Neural crest cell (in vitro differentiated cells): ENCODE measurements at places on chromosomes 2 and 18. TPM values are rescaled to one million over a fixed set of nuclear protein-coding genes. Genes with fewer than 3 reads are reported as not detected.

GRCh38 chr2:192885569-192886160 is 690.9 kb upstream of the TMEFF2 start:
- H3K27ac ChIP-seq, result no peak overlapping the region
- H3K4me3 ChIP-seq, result no peak overlapping the region
- no peaks in the 10 kb centered on the region for H3K4me1 ChIP-seq
- H3K36me3 ChIP-seq, result no peaks in the 10 kb centered on the region
- no peaks in the 10 kb centered on the region for H3K27me3 ChIP-seq
- DNase-seq, result no peak

DNA sequence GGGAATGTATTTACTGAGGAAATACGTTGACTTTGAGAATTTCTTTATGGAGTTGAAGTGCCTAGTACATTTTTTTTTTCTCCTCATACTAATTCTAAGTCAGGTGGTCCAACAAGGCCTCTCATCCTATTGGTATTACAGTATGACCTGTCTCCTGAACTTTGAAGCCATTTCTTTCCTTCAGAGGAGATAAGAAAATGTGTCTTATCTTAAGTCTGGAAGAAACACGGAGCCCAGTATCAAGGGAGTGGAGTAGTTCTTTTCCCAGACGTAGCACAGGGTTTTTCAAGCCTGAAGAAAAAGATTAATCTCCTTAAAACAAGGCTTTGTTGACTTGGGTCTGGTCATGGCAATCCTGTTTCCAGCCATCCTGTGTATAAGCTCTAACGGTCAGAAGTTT is 11.6 kb upstream of the CPS1 start:
- no peak overlapping the region for H3K4me3 ChIP-seq
- H3K27ac ChIP-seq, result no peak overlapping the region
- no peaks in the 10 kb centered on the region for H3K27me3 ChIP-seq
- no peaks in the 10 kb centered on the region for H3K36me3 ChIP-seq
- DNase-seq, result no peak
- peaks cover 10% of the 10 kb centered on the region for H3K4me1 ChIP-seq

GRCh38 chr18:11851806-11852337 is 659 bp downstream of the CHMP1B start:
- peak overlapping the region; percentile 99 for H3K4me3 ChIP-seq
- no peaks in the 10 kb centered on the region for H3K36me3 ChIP-seq
- peaks cover 30% of the 10 kb centered on the region for H3K4me1 ChIP-seq
- H3K27me3 ChIP-seq, result no peaks in the 10 kb centered on the region

GRCh38 chr2:168189835-168190569 is 57.4 kb downstream of the STK39 start:
- H3K4me1 ChIP-seq, result peaks cover 47% of the 10 kb centered on the region
- no peaks in the 10 kb centered on the region for H3K36me3 ChIP-seq
- no peak overlapping the region for H3K27ac ChIP-seq
- DNase-seq, result no peak
- H3K27me3 ChIP-seq, result no peaks in the 10 kb centered on the region
- H3K4me3 ChIP-seq, result no peak overlapping the region

- peaks cover 38% of the 10 kb centered on the region for H3K4me1 ChIP-seq
- H3K4me3 ChIP-seq, result no peak overlapping the region
- no peak overlapping the region for H3K27ac ChIP-seq
- H3K36me3 ChIP-seq, result no peaks in the 10 kb centered on the region
Measured at GRCh38 chr2:215920244-215921100, 92.9 kb downstream of the MREG start.

DNA sequence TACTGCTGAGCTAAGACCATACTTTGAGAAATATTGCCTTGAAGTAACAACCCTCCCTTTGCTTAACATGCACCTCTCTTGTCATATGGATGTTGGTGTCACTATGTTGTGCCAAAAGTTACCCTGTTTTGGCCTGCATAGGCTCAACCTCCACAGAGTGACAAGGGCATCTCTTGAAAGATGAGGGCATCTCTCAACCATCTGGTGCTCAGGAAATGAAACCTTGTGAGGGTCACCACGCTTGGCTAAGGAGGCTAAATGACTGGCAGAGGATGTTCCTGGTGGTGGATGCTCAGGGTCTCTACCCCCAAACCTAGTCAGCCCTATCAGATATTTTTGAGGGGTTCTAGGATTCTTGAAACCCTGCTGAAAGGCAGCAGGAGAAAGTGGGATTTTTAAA is 2.3 kb downstream of the LHCGR start:
- H3K27ac ChIP-seq, result no peak overlapping the region
- H3K36me3 ChIP-seq, result no peaks in the 10 kb centered on the region
- peaks cover 24% of the 10 kb centered on the region for H3K27me3 ChIP-seq
- H3K4me3 ChIP-seq, result no peak overlapping the region

DNA sequence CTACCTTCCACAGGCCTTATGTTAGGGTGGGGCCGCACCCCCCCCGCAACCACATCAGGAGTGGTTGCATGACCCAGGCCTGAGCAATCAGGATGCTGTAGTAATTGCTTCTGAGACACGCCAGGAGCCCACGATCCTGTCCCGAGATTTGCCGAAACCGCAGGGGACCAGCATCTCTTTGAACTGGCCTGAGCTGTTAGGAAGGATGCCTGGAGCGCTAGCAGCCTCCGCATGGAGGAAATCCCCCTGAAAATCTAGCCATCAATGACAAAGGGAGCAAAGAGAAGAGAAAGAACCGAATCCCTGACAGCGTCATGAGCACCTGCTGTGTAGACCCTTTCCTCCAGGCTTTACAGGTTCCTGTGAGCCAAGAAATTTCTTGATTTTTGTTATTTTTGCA is 8.7 kb upstream of the TEX44 start:
- no peak for DNase-seq
- H3K27ac ChIP-seq, result no peak overlapping the region
- no peaks in the 10 kb centered on the region for H3K27me3 ChIP-seq

GRCh38 chr2:76406134-76406855 is 695.6 kb upstream of the GCFC2 start:
- no peak overlapping the region for H3K4me3 ChIP-seq
- H3K27ac ChIP-seq, result no peak overlapping the region
- no peaks in the 10 kb centered on the region for H3K36me3 ChIP-seq
- DNase-seq, result no peak
- no peaks in the 10 kb centered on the region for H3K27me3 ChIP-seq

DNA sequence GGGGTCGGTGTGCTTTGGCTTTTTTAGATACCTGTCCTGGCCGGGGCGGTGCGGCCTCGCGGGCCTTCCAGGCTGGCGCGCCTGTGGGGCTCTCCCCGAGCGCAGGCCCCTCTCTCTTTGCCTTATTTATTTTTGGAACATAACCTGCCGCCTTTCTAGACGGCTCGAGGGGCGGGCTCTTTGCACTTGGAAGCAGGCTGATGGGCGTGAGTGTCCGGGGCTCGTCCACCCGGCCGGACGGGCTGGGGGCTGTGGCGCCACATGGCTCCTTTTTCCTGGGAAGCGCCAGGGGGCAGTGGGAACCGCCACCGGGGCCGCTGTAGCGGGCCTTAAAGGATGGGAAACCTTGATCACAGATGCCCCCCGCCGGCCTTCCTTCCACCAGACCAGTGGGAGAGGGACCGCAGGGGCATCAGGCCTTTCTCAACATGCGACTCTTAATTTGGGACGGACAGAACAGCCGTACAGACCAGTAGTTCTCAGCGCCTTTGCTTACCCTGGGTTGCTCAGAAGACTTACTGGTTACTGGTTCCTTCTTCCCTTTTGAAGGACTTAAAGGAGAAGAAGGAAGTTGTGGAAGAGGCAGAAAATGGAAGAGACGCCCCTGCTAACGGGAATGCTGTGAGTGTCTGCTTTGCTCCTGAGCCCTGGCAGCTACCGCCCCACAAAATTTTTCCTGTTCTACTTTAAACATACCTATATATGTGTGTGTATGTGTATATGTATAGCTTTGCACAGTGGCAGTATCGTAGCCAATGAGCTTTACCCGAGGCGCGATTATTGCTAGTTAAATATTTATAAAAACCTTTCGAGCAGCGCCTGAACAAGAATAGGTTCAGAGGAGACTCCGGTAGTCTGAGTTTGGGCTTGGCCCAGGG is 2.7 kb downstream of the PTMA start:
- peak overlapping the region; percentile 95 for H3K27ac ChIP-seq
- peak overlapping the region; percentile 93 for H3K4me3 ChIP-seq
- H3K4me1 ChIP-seq, result peaks cover 60% of the 10 kb centered on the region
- peaks cover 44% of the 10 kb centered on the region for H3K36me3 ChIP-seq
- no peak for DNase-seq

- H3K36me3 ChIP-seq, result peaks cover 3% of the 10 kb centered on the region
- H3K4me3 ChIP-seq, result peak overlapping the region; percentile 91
- no peak overlapping the region for H3K27ac ChIP-seq
- H3K27me3 ChIP-seq, result no peaks in the 10 kb centered on the region
Measured at GRCh38 chr2:219542931-219543595, 546 bp downstream of the CHPF start.

- H3K27me3 ChIP-seq, result peaks cover 67% of the 10 kb centered on the region
- DNase-seq, result peak; percentile 97
- peaks cover 35% of the 10 kb centered on the region for H3K4me1 ChIP-seq
- H3K27ac ChIP-seq, result peak overlapping the region; percentile 97
- H3K36me3 ChIP-seq, result peaks cover 8% of the 10 kb centered on the region
Measured at GRCh38 chr2:221573430-221574230, 1.5 kb upstream of the EPHA4 start.

GRCh38 chr2:3238951-3239841 is 138.4 kb downstream of the EIPR1 start:
- no peak overlapping the region for H3K27ac ChIP-seq
- H3K4me1 ChIP-seq, result no peaks in the 10 kb centered on the region
- DNase-seq, result no peak
- H3K36me3 ChIP-seq, result peaks cover 3% of the 10 kb centered on the region

DNA sequence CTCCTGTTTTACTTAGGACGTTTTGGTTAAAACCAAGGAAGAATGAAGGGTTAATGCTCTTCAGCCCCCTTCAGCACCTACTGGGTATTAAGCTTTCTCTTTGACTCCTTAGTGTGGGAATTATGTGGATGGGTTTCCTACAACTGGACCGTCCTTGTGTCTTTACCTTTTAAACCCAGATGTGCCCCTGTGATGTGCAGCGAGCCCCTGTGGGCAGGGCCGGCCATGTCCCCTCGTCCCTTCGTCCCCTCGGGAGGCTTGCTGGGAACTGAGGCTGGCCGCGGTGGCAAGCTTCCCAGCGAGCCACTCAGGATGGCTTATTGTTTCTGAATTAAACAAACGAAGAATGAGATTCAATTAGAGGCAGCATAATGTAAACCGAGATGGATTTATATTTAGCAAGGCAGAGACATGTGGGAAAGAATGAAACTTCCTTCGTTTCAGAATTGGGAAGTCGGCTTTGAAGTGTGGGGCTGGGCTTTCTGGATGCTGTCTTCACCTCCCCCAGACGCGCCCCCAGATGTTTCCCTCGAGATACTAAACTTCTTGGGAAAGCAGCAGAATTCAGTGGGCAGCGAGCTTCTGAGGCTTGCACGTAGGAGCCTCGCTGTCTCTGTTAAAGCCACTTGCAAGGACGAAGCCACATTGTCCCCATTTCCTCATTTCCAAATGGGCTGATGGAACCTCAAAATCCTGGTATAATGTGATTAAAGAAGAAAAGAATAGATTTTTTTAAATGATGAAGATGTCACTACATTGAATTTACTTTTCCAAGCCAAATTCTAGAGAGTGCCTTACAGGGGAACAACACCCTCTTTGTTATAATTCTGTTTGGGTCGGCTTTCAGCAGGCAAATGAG is 146.0 kb downstream of the VAPA start:
- H3K36me3 ChIP-seq, result no peaks in the 10 kb centered on the region
- H3K27me3 ChIP-seq, result no peaks in the 10 kb centered on the region
- H3K27ac ChIP-seq, result peak overlapping the region; percentile 32
- no peak for DNase-seq

DNA sequence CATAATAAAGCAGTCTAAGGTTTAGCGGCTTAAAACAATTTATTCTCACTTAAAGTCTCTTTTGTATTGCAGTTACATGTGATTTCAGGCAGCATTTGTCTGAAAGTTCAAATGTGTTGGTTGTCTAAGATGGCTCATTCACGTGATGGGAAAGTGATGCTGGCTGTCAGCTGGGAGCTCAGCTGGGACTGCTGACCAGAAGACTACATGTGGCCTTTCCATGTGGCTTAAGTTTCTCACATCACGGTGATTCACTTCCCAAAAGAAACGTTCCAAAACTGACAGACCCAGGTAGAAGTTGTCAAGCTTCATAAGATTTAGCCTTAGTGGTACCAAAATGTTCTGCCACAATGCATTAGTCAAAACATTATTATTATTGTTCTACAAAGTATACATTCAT is 76.9 kb downstream of the TMEM131 start:
- no peak overlapping the region for H3K27ac ChIP-seq
- H3K4me1 ChIP-seq, result no peaks in the 10 kb centered on the region
- no peak for DNase-seq
- no peaks in the 10 kb centered on the region for H3K27me3 ChIP-seq
- H3K4me3 ChIP-seq, result no peak overlapping the region

GRCh38 chr2:16526193-16526592 is 139.4 kb downstream of the CYRIA start:
- no peaks in the 10 kb centered on the region for H3K36me3 ChIP-seq
- peaks cover 33% of the 10 kb centered on the region for H3K4me1 ChIP-seq
- H3K4me3 ChIP-seq, result no peak overlapping the region
- H3K27ac ChIP-seq, result no peak overlapping the region
- H3K27me3 ChIP-seq, result peaks cover 3% of the 10 kb centered on the region

Gene STPG4
- 0.26 and 0.34 TPM in 2 replicates for total RNA-seq

Gene ST8SIA5
- 0.79 and 2.7 TPM in 2 replicates for total RNA-seq

Gene PPIG
- 69.6 and 70.0 TPM in 2 replicates for total RNA-seq

Gene NT5C1B
- not detected in 2 replicates for total RNA-seq
